ENCODE measurements at places on chromosomes 11 and 22. TPM values are rescaled to one million over a fixed set of nuclear protein-coding genes. Genes with fewer than 3 reads are reported as not detected.

GRCh38 chr22:23720855-23721254, 30.0 kb downstream of the RGL4 start:
- no peak for DNase-seq

DNA sequence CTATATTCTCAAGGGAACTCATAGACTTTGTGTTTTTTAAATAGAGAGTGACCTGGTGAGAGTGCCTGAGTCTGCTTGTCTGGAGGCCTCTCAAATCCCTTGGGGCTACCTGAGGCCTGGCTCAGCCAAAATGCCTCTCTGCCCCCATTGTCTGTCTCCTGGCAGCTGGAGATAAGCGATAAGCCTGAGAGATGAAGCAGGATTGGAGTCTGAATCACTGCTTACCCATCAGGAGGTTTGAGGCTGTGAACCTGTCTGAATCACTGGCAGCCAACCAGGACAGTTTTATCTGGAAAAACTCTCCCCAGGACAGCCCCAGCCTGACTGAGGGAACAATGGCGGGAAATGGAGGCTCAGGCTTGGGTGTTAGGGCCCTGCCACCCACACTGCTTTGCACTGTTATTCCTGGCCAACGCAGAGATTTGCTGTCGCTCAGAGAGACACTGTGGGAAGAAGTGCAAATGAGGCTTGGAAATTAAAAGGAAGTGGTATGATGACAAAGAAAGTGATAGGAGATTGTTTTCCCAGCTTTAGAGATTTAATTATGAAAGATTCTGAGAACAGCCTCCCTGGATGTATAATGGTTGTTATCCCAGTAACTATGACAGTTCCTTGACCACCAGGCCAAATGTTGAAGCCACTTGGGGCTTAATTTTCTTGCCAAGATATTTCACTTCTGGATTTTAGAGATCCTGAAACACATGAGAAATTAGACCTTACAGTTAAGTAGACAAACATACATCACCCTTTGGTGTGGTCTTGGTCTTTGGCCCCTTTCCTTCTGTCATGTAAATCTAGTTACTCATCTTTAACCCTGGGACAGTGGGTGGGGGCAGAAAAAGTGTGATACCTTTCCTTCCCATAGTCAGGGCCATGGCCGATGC, 102.1 kb downstream of the RASSF10 start:
- peak; percentile 85 for DNase-seq

- DNase-seq, result no peak
Measured at GRCh38 chr11:69551963-69552362, 70.5 kb downstream of the LINC01488 start.

GRCh38 chr11:122101625-122102291, 14.3 kb downstream of the BLID start:
- DNase-seq, result no peak

DNA sequence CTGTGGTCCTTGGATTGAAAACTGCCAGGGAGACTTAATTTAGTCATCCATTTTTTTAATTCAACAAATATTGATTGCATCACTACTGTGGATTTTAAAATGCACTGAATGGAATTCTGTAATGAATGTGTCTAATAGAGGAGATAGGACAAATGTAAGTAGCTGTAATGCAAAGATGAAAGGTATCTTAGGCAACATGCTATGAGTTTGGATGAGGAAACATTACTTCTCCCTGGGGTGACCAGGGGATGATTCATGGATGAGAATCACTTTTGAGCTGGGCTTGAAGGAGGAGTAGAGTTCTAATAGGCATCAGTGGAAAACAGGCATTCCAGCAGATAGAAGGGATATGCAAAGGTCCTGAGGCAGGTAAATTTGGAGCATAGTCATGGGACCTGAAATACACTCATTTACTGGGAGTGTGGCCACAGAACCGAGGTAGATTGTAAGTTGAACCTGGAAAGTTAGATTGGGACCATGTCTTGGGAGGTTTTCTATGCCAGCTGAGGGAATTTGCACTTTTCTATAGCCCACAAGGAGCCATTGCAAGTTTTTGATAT, 43.4 kb downstream of the PKNOX2 start:
- no peak for DNase-seq

Gene ASPHD2
- total RNA-seq, result 1.4 TPM

DNA sequence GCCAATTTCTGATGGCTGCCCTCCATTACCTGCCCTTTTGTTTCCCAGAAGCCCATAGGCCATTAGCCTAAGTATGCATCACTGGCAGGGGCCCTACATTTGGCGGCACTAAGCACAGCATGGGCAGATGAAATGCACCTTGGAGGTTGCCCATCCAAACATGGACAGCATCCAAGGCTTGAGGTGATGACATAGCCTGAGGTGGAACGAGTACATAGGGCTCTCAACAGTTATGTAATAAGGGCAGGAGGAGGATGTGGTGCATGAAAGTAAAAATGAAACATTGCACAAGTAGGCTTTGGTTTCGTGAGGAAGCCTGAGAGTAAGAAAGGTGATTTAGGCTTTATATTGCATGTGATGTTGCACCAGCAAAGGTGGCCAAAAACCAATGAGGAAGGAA, 148.1 kb downstream of the FAM76B start:
- DNase-seq, result no peak

Gene SCGB1C1
- not detected for total RNA-seq

DNA sequence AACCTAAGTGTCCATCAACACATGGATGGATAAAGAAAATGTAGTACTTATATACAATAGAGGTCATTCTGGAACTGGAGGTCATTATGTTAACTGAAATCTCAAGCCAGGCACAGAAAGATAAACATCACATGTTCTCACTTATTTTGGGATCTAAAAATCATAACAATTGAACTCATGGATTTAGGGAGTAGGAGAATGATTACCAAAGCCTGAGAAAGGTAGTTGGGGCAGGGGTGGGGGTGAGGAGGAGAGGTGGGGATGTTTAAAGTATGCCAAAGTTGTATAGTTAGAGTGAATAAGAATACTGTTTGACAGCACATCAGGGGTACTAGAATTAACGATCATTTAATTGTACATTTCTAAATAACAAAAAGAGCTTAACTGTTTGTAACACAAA, 1112.7 kb downstream of the DLG2 start:
- no peak for DNase-seq

DNA sequence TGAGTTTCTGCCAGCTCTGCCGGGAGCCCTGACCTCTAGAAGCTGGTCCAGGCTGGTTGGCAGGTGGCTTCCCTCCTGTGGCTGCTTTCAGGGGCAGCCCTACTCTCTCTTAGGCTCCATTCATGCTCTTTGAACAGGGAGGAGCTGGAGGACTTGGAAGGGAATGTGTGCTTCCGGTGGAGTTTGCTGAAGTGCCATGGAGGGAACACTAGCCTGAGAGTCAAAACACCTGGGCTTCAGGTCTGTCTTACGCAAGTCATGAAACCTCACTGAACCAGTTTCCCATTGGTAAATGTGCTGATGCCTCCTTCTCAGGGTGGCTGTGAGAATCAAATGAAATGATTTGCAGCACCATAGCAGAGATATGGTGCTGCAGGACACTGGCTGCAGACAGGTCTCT, 224.5 kb downstream of the KIRREL3 start:
- DNase-seq, result no peak

DNA sequence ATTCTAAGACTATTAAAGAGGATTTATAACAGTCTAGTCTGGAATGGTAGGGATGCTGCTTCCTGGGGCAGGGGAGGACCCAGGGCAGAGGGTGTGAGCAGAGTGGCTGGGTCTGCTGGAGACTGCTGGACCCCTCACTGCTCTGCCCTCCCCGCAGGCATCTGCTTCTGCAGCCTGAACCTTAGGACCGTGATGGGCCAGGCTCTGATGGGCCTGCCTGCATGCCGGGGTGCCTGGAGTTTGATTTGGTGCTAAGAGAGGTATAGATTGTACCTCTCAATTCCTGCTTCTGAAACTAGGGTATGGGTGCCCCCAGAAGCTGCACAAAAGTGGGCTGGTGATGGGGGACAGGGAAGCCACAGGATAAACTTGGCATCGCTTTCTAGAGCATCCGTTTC, 54.9 kb downstream of the CD82 start:
- no peak for DNase-seq

GRCh38 chr11:18785411-18785810, 6.2 kb downstream of the PTPN5 start:
- no peak for DNase-seq

- peak; percentile 90 for DNase-seq
Measured at GRCh38 chr11:34570584-34570983, 50.3 kb upstream of the EHF start.

- DNase-seq, result peak; percentile 65
Measured at GRCh38 chr22:50329236-50329635, 2.4 kb upstream of the DENND6B start.

- peak; percentile 91 for DNase-seq
Measured at GRCh38 chr22:28772633-28773460, at the start of gene CCDC117. Gene CCDC117 (plus strand): TSS chr22:28772695. CDS start chr22:28772850, 155 bp downstream.

DNA sequence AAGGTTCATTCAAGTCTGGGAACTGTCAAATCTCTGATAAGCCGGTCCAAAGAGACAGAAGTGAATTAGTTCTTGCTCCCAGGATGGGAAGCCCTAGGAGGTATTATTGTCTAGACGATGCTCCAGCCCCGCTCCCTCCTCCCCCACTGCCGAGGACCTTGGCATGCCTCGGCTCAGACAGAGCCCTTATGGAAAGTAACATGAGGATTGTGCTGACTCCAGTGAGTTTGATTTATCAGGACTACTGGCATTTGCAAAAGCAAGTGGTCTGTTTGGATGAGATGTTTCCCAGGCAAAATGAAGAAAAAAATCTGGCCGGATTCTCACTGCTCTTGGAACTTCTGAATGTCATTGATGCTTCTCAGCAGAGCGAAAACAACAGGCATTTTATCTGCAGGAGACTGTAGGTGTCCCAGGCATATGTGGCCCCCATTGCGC, 341.0 kb downstream of the ETS1 start:
- peak; percentile 9 for DNase-seq

DNA sequence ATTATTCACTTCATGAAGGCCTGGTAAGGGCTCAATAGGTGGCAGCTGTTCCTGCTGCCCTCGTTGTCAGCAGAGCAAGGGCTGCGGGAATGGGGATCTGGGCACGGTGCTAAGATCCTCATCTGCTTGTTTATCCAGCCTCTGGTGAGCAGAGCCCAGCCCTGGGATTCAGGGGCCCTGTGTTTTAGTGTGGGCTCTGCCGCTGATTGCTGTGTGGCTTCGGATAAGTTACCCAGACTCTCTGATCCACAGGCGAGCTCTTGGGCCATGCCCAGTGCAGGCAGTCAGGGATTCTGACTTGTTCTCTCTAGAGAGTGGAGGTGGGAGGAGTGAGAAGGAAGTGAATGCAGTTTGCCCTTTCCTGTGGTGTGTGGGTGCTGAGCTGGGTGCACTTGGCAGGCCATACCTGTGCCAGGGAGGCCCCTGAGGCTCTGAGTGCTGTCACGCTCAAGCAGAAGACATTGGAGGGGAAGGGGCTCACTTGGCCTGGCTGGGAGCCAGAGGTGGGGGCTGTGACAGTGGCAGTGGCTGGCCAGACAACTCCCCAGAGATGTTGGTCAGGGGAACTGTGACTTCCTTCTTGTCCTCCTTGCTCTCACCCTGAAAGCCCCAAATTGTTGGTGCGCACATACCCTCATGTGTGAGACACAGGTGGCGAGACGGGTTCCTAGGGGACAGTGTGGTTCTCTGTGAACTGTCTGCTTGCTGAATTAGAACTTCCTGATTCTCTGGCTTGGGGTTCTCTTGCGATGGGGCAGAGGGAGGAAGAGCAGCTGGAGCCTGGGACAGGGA, 43.7 kb downstream of the CD82 start:
- DNase-seq, result no peak

Gene CRYBB2
- total RNA-seq, result not detected

Gene BDNF
- 4.9 TPM for total RNA-seq

All from RPMI7951 (cell line).